ENCODE measurements at places on chromosomes 1 and 21. TPM values are rescaled to one million over a fixed set of nuclear protein-coding genes. Genes with fewer than 3 reads are reported as not detected.

DNA sequence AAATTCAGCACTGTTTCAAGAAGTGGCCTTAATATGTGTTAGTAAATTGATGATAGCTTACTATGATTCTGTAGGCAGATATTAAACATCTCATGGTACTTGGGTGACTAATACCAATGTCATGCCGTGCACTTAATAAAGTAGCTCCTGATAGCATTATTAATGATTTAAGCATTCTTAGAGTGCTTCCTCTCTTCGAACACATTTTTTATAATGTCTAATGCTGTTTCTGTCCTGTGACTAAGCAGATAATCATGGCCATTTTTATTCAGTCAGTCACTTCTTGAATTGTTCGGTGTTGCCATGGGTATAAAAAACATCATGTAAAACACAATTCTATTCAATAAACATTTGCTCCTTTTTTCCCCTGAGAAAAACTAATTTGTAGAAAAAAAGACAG, 804.6 kb upstream of the ADGRL4 start:
- no peaks in the 10 kb centered on the region for H3K27me3 ChIP-seq
- no peak for DNase-seq
- H3K4me1 ChIP-seq: no peaks in the 10 kb centered on the region

GRCh38 chr1:199279067-199279466, 640.2 kb downstream of the PTPRC start:
- H3K27ac ChIP-seq: no peak overlapping the region
- no peaks in the 10 kb centered on the region for H3K27me3 ChIP-seq
- peaks cover 15% of the 10 kb centered on the region for H3K4me1 ChIP-seq
- H3K36me3 ChIP-seq: no peaks in the 10 kb centered on the region
- H3K4me3 ChIP-seq: no peak overlapping the region

- peaks cover 8% of the 10 kb centered on the region for H3K27me3 ChIP-seq
- no peak for DNase-seq
- no peaks in the 10 kb centered on the region for H3K36me3 ChIP-seq
- H3K27ac ChIP-seq: no peak overlapping the region
- H3K4me1 ChIP-seq: peaks cover 9% of the 10 kb centered on the region
Measured at GRCh38 chr1:94119796-94120569, 965 bp downstream of the ABCA4 start.

- no peaks in the 10 kb centered on the region for H3K36me3 ChIP-seq
- no peaks in the 10 kb centered on the region for H3K4me1 ChIP-seq
- H3K27me3 ChIP-seq: peaks cover 23% of the 10 kb centered on the region
- H3K4me3 ChIP-seq: no peak overlapping the region
- no peak for DNase-seq
- no peak overlapping the region for H3K27ac ChIP-seq
Measured at GRCh38 chr1:171833091-171833825, 8.0 kb upstream of the DNM3 start.

The LRRC8C gene
- total RNA-seq: 3.5 TPM

- no peak overlapping the region for H3K4me3 ChIP-seq
- H3K4me1 ChIP-seq: no peaks in the 10 kb centered on the region
- H3K27me3 ChIP-seq: no peaks in the 10 kb centered on the region
- H3K27ac ChIP-seq: no peak overlapping the region
Measured at GRCh38 chr1:213564215-213564659, 423.5 kb upstream of the PROX1 start.

GRCh38 chr1:160868141-160868540, 5.5 kb upstream of the CD244 start:
- no peaks in the 10 kb centered on the region for H3K36me3 ChIP-seq
- no peak overlapping the region for H3K27ac ChIP-seq
- H3K27me3 ChIP-seq: peaks cover 13% of the 10 kb centered on the region
- H3K4me1 ChIP-seq: peaks cover 14% of the 10 kb centered on the region

- no peak overlapping the region for H3K27ac ChIP-seq
- H3K4me3 ChIP-seq: no peak overlapping the region
- no peak for DNase-seq
Measured at GRCh38 chr1:192303029-192303428, 13.8 kb upstream of the RGS21 start.

- no peaks in the 10 kb centered on the region for H3K4me1 ChIP-seq
- no peak overlapping the region for H3K27ac ChIP-seq
- no peaks in the 10 kb centered on the region for H3K36me3 ChIP-seq
- DNase-seq: no peak
Measured at GRCh38 chr21:29649406-29649814, 290.4 kb downstream of the GRIK1 start.

All from Calu3 (cell line).